ENCODE measurements at places on chromosomes 1 and 21.
A peak's percentile ranks its signal among the peaks of the same experiment; 100 is the strongest.

DNA sequence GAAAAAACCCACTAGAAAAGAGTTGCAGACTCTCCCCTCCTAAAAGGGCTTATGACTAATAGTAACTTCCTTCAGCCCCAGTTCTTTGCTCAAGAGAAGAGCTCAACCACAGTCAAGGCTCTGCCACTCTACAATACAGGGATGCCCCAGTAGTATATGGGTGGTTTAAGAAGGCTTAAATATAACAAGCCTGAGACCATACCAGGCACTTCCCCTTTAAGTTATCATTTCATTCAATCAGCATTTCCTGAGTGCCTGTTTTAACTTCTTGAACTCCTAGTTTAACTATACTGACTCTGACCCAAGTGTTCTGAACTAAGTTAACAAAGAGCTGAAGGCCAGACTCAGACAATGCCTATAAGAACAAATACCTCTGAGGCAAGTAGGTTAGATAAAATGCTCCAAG is 19.8 kb downstream of the PRPF38A start:
- DNase-seq = peak; percentile 74

GRCh38 chr1:84350104-84350503 is 48.2 kb upstream of the DNASE2B start:
- no peak for DNase-seq

DNA sequence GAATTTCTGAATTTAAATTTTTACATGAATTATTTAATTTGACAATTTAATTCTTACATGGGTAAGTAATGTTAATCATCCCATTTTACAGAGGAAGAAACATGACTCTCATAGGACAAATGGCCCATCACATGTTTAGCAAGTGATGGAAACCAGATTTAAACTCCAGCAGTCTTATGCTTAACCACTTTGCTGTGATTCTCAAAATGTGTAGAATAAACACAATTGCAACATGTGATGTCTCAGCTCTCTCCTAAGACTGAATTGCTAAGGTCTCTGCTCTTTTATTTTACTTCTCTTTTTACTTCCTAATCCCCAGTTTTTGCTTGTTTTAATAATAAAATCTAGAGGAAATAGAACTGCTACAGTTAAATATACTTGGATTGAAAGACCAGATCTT is 42.8 kb downstream of the HS2ST1 start:
- DNase-seq = no peak

GRCh38 chr21:41726058-41726558 is 40.7 kb downstream of the RIPK4 start:
- no peak for DNase-seq

DNA sequence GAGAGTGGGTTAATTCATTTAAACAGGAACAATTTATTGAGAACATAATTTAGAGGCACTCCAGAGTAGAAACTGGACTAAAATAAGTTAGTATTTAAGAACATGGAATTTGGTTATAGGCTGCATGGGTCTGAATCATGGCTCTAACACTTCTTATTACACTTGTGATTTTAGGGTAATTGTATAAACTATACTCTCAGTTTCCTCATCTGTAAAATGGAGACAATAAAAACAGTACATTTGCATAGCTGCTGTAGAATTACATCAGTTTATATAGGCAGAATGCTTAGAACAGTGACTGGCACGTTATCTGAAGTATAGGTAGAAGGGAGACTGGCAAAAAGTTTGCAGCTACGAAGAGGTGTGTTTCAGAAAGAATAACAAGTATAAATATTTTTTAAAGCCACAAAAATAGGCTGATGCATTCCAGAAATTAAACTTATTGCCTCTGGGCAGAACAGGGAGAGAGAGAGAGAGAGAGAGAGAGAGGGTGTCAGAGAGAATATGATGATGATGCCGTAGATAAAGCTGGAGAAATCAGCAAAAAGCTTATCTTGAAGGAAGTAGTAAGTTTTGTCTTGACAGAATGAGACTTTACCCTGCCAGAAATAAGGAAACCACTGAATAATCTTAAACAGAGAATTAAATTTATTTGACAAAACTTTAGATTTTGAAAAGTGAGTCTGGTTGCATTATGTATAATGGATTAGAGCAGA is 8.1 kb upstream of the OR6K3 start:
- DNase-seq = no peak

GRCh38 chr1:247430434-247430833 is 14.5 kb downstream of the NLRP3 start:
- DNase-seq = no peak

- no peak for DNase-seq
Measured at GRCh38 chr1:247266053-247266452, 10.2 kb downstream of the VN1R5 start.

DNA sequence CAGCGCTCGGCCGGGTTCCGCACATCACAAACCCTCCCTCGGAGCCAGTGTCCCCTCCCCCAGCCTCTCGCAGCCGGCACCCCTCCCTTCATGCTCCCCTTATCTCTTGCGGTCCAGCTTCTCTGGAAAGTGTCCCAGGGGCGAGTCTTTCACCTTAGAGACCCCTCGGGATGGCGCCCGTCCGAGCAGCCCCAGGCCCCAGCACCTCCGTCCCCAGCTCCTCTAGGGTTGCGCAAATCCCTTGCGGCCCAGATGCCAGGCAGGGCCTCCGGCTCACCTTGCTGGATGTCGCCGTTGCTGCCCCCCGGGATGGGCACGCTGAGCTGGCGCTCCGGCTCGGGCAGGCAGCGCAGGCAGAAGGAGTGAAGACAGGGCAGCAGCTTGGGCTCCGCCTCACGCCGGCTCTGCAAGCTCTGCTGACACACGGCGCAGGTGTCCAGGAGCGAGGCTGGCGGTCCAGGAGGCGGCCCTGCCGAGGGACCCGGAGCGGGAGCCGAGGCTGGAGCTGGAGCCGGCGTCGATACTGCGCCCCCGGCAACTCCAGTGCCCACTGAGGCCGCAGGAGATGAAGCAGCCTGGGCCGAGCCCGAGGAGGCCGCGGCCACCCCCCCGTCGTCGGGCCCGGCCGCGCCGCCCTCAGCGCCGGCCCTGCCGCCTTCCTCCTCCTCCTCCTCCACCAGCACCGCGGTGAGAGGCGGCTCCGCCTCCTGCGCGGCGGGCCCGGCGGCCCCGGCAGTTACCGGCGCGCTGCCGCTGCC is 550 bp downstream of the TRIM33 start:
- DNase-seq = peak; percentile 31

DNA sequence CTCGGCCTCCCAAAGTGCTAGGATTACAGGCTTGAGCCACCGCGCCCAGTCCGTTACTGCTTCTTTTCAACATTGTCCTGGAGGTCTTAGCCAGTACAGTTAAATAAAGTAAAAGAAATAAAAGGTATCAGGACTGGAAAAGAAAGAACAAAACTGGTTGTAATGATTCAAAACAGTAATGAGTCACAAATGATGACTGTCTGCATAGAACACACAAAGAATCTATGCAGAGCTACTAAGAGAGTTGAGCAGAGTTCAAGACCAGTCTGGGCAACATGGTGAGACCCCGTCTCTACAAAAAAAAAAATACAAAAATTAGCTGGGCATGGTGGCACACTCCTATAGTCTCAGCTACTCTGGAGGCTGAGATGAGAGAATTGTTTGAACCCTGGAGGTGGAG is 23.4 kb downstream of the BCAR3 start:
- DNase-seq = no peak

DNA sequence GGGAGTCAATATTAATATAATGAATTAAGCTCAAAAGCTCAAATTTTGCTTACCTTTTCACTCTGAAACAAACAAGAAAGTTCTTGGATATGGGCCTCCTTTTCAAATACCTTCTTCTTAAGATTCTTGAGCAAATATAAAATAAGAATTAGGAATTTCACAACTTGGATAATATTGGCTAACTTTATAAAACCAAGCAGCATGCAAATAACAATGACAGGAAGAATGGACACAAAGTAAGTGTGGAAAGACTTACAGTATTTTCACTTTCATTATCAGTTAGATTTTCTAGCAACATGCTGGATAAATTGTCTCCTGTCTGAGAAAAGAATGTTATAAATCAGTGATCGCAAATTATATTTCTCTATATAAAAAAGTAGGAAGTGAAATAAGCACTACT is 13.2 kb downstream of the ODF2L start:
- DNase-seq = no peak

All from central memory CD4-positive, alpha-beta T cell (primary cell).